ENCODE measurements at places on chromosomes 6 and 20.

DNA sequence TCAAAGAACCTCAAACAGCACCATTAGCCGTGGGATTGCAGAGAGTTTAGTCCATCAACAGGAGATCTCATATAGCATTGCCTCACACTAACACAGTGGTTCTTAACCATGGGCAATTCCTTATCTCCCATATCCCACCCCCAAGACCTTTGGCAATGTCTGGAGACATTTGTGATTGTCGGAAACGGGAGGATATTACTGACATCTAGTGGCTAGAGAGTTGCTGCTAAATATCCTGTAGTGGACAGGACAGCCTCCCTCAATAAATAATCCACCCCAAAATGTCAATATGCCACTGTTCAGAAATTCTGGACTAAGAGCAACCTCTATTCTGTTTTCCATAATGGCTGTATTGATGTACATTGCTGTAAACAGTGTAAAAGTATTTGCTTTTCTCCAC is 210.1 kb upstream of the CCN2 start:
- DNase-seq: peak; percentile 6

GRCh38 chr6:49269190-49269589 is 193.9 kb downstream of the MMUT start:
- DNase-seq: no peak

DNA sequence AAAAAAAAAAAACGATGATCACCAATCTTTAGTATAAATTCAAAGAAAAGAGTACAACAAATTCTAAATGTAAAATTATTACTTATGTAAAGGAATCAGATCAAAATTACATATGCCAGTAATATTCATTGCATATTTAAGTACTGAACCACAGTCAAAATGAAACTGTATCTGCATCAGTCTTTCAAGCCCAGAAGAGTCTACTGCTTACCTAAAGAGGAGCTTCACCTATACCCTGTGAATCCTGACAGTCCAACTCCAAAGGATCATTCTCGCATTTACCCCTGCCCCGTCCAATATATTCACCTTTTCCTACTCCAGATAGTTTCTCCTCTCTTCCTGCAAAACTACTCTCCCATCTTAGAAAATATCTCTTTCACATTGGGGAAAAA is 9.2 kb downstream of the ATG5 start:
- DNase-seq: no peak

GRCh38 chr6:81788748-81789147 is 36.3 kb upstream of the TENT5A start:
- DNase-seq: no peak

DNA sequence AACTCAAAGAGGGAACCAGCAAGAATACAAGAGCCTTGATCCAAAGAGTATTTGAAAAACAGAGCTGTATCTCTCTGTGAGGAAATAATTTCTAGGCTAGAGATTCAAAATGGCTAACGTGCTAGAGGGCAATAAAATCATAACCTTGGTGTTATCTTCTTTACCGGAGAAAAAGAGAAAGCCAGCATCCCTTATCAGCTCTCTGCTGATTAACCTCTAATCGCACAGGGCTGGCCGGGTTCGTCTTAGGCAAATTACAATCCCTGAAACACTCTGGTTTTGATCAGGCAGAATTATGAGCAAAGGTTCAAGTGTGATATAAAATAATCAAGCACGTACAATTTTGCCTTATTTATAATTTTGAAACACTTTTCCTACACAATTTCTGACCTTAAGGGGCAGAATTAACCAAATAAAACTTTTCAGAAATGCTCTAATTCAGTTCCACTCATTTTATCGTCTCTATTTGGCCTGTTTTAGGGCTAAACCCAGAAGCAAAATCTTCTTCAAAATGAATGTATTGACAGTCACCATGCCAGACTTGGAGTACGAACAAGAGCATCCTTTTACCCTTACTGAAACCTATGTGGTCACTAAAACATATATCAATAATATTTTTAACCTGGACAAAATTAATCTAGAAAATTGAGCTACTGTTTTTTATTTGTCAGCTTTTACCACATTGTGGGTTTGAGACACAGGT is 13.7 kb downstream of the PSMB9 start:
- no peak for DNase-seq

DNA sequence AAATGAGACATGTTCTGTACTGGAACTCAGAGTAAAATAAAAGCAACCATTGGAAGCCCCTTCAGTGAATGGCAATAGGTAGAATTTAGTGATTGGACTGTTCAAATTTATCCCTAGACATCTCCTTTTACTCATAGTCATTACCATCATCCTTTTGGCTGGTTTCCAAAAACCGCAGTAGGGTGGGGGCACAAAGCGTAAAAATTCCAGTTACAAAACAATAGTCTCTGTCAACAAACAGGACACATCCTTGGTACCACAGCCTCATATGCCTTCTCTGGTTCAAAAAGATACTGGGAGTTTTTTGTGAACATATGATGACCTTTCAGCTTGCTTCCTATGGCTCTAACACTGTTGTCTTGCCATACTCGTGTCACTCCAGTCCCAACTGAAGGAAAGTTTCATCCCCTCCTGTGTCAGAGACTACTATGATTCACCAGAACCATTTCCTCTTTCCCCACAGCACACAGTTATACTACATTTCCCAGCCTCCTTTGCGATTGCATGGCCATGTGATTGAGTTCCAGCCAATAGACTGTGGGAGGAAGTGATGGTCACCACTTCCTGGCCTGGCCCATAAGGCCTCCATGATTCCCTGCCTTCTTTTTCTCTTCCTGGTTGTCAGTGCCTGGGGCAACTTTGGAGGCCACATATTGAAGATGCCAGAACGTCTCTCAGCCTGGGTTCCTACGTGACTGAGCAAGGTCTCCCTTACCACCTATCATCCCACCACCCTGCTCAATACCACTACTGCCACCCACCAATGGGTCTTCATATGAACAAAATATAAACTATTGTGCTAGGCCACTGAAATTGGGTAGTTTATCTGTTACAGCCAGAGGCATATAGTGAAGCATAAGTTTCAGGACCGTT is 162.4 kb downstream of the ID4 start:
- DNase-seq: no peak

GRCh38 chr20:43969501-43970182 is 55.0 kb downstream of the TOX2 start:
- no peak for DNase-seq

DNA sequence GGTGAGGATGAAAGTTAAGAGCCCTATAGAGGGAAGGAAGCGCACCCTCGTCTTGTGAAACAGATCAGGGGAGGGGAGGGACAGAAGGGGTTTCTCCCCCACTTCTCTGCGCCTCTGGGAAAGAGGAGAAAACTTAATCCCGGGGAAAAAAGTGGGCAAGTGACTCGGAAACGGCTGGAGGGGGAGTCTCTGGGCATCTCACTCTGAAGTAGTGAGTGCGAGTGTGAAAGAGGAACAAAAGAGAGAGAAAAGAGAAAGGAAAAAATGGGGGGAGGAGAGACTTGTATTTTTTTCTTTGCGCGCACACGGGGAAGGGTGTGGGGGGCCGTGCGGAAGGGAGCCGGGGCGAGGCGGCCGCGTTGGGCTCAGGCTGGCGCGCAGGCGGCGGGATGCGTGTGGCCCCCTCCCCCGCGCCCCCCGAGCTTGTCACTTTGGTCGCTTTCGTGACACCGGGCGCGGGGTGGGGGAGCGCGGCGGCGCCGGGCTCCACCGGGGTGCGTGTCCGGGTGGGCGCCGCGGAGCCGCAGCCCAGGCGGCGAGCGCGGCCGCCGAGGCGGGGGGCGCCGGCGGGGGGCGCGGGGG is 454 bp downstream of the L3MBTL3 start:
- no peak for DNase-seq

GRCh38 chr6:50586331-50586675 is 127.0 kb upstream of the TFAP2D start:
- DNase-seq: no peak

DNA sequence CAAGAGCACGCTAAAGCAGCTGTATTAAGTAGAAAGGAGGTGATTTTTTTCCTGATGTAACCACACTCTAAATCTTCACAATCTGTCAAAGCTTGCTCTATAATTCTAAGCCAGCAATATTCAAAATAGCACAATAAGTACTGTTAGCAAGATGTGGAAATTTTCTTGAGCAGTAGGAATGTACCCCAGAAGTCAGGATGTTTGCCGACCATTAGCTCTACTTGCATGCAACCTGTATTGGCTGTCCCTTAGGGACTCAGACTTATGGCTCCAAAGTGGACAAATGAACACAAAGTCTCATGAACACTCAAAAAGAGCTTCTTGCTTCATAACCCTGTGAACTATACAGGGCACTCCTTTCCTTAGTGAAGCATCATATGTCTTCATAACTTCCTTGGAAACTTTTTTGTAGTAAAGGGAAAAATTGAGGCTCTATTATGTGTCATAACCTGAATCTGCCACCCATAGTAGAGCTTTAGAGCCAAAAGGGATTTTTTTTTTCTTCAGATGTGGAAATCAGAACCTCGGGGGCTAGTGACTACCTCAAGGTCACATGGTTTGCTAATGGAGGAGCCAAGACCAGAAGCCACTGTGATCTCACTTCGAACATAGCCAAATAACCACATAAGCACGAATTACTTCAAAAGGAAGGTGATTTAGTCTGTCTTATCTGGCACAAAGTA is 54.5 kb downstream of the ADGRG6 start:
- no peak for DNase-seq

DNA sequence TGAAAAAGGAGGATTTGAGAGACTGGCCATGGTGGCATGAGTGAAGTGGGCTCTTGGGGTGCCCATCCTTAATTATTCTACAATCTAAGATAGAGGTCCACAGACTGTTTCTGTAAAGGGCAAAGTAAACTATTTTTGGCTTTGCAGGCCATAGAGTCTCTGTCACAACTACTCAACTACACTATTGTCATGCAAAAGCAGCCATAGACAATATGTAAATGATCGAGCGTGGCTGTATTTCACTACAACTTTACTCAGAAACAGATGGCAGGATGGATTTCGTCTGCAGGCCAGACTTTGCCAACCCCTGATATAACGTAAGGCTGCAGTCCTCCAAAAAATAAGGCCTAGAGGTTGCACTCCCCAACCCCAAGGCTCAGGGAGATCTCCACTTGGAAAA is 58.2 kb upstream of the NAA20 start:
- DNase-seq: no peak

- DNase-seq: no peak
These were observed 153.0 kb upstream of the UST start for GRCh38 chr6:148593813-148594170.

GRCh38 chr20:38186788-38187221 is 21.7 kb upstream of the TGM2 start:
- no peak for DNase-seq

GRCh38 chr6:87242311-87242710 is 80.1 kb upstream of the SMIM8 start:
- no peak for DNase-seq

GRCh38 chr20:1808101-1808500 is 87.1 kb upstream of the SIRPA start:
- no peak for DNase-seq

DNA sequence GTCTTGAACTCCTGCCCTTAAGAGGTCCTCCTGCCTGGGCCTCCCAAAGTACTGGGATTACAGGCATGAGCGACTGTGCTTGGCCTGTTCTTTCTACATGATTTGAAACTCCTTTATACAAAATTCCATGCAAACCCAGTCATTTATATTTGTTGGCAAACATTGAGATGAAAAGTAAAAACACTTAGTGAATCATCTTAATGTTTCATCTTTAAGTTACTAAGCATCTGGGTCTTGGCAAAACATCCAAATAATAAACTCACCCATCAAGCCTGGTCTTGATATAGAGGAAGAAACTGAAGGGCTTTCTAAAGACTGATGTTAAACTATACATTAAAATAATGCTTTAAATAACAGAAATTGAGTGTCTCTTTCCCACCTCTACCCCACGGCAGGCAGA is 95.1 kb downstream of the FUT9 start:
- no peak for DNase-seq

- DNase-seq: no peak
These were observed 14.3 kb downstream of the KIF13A start for GRCh38 chr6:17972978-17973622.

GRCh38 chr6:108115598-108116058 is 41.1 kb upstream of the OSTM1 start:
- DNase-seq: no peak

- DNase-seq: no peak
These were observed 29.8 kb downstream of the NCOA3 start for GRCh38 chr20:47531458-47531857.

DNA sequence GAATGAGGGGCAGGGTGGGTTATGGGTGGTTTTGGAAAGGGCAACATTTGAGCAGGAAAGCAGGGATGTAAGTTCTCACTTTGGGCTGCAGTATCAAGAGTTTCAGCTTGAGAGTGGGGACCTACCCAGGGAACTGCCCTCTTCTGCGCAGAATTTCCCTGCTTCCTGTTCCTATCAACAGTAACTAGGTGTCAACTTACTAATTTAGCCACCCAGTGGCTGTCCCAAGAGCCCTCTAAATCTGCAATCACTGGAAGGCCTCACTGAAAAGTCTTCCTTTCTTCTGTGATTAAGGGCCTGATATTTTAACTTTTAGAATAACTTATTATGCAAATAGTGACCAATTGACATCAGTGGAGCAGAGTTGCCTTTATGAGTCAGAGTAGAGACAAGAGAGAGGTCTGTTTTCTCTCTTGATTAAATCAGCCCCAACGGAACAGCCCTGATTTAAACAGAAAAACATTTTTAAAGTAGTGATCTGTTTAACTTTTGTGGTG is 118.2 kb upstream of the RIPOR2 start:
- no peak for DNase-seq

GRCh38 chr6:35489995-35490791 is 6.7 kb downstream of the TEAD3 start:
- DNase-seq: peak; percentile 58

- no peak for DNase-seq
These were observed 69.1 kb upstream of the SLC22A23 start for GRCh38 chr6:3525915-3526314.

GRCh38 chr20:20343932-20344331 is 24.0 kb upstream of the INSM1 start:
- no peak for DNase-seq

DNA sequence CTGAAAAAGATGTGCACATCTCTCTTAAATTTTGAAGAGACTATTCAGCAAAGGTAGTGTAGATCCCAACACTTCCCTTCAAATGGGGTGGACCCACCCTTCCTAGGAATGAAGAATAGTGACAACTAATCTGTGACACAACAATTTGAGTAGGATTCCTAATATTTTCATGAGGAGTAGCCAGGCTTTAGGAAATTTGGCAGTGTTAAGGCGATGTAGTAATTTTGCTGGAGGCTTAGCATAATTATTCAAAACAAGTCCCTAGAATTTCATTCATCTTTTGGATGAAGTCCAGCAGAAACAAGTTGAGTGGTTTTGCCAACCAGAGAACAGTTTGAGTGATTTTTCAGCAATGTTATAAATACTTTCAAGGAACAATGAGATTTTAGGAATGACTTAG is 52.4 kb downstream of the ELOVL4 start:
- DNase-seq: no peak

- no peak for DNase-seq
These were observed 151.3 kb downstream of the DTNBP1 start for GRCh38 chr6:15511248-15512125.

- no peak for DNase-seq
These were observed 1.7 kb downstream of the SAPCD1 start for GRCh38 chr6:31764198-31764597.

- no peak for DNase-seq
These were observed 501.5 kb upstream of the HS3ST5 start for GRCh38 chr6:114844359-114844758.

- no peak for DNase-seq
These were observed 132.8 kb downstream of the DOK5 start for GRCh38 chr20:54608039-54608745.
